Activated naive CD4-positive, alpha-beta T cell treated with anti-CD3 and anti-CD28 coated beads, Interleukin-2, amount 50 U/mL, for 72 hours (primary cell): ENCODE measurements at places on chromosomes 3 and 15.

DNA sequence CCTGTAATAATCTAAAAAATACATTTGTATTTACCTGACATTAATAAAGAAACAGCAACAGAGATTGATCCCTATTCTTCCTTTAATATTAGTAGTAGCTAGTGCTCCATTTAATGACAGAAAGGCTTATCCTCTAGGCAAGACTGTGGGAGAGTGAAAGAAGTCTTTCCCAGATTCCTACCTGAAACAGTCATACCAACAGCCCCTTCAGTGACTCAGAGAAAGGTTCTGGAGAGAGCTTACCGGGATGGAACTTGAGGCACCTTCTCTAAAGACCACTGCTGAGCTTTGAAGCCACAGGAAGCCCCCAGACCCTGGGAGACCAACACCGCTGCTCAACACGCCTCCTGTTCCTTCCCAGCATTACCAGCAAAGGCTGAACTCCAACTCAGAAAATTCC, 66.9 kb upstream of the FGF12 start:
- DNase-seq: no peak

DNA sequence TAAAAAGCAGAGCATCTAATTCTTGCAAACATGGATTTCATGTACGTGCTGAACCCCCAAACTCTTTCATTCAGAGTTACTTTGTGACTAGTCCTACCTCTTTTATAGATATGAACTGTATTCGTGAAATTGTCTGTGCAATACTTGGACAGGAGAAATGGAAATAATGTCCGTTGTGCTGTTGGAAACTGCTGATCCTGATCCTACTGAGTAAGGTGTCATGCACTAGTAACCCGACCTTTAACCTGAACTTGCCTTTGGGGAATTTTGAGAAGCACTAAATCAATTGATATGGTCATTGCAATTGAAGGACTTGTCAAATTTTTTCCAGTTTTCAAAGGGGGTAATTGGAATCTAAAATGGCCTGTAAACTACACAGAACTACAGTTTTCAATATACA, 856.4 kb downstream of the ROBO1 start:
- no peak for DNase-seq

GRCh38 chr3:134354612-134355251, 19.5 kb downstream of the AMOTL2 start:
- DNase-seq: no peak

GRCh38 chr3:55807210-55807609, 320.1 kb upstream of the WNT5A start:
- no peak for DNase-seq

- no peak for DNase-seq
These were observed 83.8 kb downstream of the PRICKLE2 start for GRCh38 chr3:64141476-64141875.

DNA sequence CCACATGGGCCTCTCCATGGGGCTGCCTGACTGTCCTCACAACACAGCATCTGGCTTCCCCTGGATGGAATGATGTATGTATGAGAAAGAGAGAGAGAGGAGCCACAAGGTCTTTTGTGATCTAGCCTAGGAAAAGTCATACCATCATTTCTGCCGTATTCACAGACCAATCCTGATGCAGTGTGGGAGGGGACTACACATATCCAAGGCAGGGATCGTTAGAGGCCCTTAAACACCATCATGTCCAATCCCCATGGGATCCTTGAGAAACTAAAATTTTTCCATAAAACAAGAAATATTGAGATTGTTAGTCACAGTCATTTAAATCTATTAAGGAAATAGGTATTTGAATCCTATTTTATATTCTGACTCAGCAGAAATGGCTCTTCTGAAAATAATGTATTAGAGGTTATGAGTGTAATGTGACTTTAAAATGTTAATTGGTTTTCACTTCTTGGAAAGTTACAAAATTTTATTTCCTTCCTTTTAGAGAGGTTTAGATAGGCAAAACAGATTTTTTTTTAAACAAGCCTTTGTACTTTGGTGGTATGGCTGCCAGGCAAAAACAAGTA, 65.1 kb upstream of the TSC22D2 start:
- DNase-seq: no peak

- DNase-seq: no peak
These were observed 21.9 kb downstream of the GABRA5 start for GRCh38 chr15:26888761-26889160.

DNA sequence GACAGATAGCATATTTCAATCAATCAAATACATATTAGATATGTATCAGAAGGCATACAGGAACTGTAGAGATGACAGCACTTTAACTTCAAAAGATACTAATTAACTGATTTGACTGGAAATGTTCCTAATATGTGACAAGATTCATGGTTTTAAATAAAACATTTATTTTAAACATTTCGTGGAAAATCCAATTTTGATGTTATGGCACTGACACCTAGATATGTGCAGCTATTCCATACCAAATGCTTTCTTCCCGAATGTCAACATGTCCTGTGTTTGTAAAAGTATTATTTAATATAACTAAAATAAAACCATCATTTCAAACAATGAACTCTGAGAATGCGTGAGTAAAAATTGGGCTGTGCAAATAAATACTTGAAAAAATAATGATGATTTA, 1209.3 kb downstream of the NSUN3 start:
- no peak for DNase-seq

DNA sequence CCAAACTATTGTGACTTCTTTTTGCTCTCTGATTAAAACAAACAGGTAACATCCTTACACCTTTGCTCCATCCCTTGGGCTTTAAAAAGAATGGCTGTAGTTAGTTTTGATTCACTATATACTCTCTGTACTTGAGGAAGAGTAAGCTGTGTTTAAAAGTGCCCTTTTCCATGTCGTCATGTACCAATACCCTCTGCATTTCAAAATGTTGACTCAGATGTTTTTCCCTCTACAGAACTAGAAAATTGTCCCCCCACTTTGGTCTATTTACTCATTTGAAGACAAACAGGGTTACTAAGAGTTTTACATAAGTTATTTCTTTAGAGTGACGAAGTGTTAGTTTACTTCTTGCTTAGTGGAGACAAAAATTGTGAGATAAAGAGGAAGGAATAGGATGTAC, 62.7 kb downstream of the TASOR start:
- no peak for DNase-seq

DNA sequence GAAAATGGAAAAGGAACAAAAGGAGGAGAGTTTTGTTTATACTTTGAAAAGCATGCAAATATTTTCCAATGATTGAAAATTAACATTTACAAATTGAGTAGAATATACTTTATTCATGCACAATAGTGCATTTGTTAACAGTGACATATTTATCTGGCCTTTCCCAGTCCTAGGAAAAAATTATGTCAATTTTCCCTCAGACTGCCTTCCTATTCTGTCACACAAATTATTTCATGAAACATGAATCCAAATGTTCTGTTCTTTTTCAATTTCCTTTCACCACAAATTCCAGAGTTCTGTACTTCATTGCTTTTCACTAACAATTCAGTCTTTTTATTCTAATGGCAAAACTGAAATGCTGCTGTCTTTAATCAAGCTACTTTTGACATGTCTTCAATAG, 945.1 kb downstream of the ROBO1 start:
- DNase-seq: no peak

DNA sequence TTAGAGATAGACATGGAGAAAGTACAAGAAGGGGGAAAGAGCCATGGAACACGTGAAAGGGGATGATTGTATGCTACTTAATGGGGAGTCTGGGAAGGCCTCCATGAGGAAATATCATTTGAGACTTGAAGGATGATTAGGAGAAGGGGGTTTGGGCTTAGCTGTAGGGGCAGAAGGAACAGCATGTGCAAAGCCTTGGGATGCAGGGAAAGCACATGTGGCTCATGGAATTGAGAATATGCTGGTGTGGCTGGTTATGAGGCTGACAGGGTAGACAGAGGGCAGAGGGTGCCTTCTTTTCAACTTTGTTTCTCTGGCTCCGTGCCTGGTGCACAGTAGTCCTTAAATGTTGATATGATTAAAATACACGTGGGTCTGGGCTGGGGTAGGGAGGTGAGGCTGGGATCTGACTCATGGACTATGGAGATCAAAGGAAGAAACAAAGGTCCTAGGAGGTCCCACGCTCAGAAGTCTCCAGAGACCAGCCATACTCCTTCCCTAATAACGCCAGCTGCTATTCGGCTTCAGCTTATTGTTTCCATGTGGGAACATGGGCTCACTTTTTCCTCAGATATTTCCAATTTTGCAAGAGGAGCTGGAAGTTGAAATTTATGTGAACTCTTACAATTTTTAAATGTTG, 1.1 kb downstream of the GTF2E1 start:
- no peak for DNase-seq

DNA sequence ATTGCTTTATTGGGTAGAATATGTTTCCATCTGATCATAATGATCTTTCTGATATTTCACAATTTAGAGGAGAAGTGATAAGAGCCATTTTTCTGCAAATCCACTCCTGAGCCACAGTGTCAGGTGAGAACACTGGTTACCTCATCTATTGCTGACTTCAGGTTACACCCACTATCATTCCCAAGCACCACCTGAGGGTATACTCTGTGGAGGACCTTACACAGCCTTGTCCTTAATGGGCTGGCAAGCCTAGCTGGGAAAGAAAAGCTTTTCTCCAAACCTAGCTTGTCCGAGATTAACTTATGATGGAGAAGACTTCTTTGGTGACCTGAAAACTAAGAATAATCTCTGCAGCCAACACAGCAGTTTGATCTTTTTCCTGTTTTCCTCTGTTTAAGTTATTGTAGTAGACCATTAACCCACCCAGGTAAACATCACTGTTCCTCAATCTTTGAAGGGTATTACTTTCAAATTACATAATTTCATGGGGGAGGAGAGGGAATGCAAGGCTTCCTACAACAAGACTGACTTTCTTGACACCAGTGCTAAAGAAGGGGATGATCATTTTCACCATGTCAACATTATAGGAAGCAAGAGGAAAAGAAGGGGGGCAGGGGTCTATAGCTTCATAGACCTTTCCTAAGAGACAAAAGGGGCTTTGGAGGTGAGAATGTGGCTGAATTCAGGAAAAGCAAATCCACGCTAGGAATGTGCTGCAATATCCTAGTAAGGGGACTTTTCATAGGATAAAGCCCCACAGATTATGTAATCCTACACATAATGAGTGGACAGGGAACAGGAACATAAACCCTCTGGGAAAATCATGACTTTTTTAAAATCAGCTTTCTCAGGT, 1.7 kb downstream of the NCEH1 start:
- no peak for DNase-seq

GRCh38 chr3:139327231-139327630, 16.6 kb upstream of the MRPS22 start:
- no peak for DNase-seq

GRCh38 chr3:111723293-111724215, 128.4 kb upstream of the ZBED2 start:
- no peak for DNase-seq

DNA sequence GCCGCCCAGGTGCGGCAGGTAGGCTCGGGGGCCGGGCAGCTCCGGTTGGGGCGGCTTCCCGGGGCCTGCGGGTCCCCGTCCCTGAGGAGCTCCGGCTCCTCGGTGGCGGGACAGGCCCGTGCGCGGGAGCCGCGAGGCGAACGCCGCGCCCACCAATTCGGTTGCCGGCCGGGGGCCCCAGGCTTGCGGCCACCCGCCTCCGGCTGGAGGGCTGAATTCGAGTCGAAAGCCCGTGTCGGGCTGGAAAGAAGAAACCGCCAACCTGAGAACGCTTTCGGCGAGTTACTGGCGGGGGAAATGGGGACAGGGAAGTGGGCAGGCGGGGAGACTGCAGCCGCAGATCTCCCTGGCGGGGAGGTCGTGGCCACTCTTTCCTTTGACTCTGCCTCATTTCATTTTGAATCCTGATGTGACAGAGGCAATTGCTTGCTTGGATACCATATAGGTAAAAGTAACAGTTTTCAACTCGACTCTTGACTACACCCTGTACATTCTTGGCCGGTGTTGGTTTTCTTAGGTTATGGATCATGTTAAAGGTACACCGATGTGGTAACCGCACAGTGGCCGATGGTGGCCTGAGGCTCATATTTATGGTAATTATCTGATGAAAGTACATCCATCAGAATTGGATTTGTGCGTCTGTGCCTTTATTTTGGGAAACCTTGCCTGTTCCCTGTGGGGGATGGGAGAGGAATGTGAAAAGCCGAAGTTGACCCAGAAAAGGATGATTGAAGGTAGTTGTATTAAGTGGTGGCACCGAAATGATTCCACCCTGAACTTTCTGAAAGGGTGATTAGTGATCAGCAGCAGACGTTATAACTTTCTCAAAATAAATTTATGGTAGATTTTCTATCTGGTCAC, 1.7 kb downstream of the B3GNT5 start:
- no peak for DNase-seq

- DNase-seq: no peak
These were observed 40.4 kb downstream of the PRR23E start for GRCh38 chr3:127233371-127233770.

DNA sequence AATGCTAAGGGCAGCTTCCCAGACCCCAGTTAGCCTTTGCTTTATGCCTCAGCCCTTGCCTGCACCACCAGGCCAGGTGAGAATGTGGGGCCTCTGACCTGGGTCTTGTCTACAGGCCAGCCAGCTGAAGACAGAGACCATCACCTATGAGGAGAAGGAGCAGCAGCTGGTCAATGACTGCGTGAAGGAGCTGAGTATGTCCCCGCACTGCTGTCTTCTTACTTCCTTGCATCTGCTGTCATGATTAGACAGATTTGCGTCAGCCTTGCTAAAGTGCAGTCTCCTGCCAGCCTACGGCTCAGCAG, 74.6 kb downstream of the CCK start:
- no peak for DNase-seq

DNA sequence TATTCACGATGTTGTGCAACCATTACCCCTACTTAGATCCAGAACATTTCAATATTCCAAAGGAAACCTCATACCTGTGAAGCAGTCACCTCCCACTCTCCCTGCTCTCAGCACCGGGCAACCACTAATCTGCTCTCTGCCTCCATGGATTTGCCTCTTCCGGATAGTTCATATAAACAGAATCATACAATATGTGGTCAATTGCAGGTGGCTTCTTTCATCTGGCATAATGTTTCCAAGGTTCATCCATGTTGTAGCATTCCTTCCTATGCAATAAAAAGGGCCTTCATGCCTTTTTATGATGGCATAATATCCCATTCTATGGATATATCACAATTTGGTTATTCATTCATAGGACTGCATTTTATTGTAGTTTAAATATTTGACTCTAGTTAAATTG, 23.9 kb downstream of the CA12 start:
- DNase-seq: no peak

- no peak for DNase-seq
These were observed 129.7 kb upstream of the WNT5A start for GRCh38 chr3:55616803-55617202.

GRCh38 chr15:62063825-62064635, 2.7 kb upstream of the C2CD4A start:
- DNase-seq: no peak

GRCh38 chr3:139611528-139611927, 66.2 kb downstream of the NMNAT3 start:
- no peak for DNase-seq

- DNase-seq: peak; percentile 70
These were observed 23.6 kb downstream of the RHCG start for GRCh38 chr15:89472785-89473256.

DNA sequence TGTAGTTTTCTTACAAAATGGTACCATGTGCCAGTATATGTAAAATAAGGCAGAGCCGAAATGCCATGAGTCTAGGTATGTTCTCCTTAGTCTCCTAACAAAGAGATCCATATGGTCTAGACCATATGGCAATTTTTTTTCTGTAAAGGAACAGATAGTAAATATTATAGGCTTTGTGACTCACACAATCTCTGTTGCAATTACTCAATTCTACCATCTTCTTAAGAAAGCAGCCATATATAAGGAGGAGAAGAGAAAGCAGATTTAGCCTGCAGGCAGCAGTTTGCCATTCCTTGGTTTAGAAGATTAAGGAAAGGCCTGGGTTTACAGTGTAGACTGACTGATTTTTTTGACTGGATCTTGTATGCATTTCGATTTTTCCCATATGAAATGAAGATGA, 16.3 kb upstream of the BBX start:
- DNase-seq: no peak
